ENCODE measurements at places on chromosomes 2 and 18.

DNA sequence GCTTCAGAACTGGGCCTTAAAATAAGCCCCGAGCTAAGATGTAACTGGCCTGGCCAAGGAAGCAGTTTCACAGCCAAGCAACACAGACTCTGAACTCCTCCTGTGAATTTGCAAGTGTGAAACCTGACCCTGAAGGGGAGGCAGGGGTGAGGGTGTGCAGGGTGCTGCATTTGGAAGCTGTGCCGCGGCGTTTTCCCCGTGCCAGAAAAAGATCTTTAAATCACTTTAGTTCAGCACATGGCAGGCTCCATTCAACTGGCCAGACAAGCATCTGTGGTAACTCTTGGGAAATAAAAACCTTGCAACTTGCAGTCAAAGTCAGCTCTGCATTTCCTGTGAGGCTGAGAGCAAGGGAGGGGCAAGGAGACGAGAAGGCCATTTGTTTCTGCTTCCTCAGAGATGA, 209.3 kb upstream of the SOX11 start:
- DNase-seq = peak; percentile 67

DNA sequence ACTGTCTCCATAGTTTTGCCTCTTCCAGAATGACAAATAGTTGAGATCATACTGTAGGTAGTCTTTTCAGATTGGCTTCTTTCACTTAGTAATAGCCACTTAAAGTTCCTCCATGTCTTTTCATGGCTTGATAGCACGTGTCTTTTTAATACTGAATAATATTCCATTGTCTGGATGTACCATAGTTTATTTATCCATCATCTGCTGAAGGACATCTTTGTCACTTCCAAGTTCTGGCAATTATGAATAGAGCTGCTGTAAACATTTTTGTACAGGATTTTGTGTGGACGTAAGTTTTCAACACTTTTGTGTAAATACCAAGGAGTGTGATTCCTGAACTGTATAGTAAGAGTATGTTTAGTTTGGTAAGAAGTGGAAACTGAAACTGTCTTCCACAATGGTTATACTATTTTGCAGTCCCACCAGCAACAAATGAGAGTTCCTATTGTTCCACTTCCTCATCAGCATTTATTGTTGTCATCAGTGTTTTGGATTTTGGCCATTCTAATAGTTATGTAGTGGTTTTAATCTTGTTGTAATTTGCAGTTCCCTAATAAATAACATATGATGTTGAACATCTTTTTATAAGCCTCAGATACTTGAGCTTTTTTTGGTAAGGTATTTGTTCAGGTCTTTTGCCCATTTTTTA, 18.9 kb downstream of the LTBP1 start:
- DNase-seq = no peak

DNA sequence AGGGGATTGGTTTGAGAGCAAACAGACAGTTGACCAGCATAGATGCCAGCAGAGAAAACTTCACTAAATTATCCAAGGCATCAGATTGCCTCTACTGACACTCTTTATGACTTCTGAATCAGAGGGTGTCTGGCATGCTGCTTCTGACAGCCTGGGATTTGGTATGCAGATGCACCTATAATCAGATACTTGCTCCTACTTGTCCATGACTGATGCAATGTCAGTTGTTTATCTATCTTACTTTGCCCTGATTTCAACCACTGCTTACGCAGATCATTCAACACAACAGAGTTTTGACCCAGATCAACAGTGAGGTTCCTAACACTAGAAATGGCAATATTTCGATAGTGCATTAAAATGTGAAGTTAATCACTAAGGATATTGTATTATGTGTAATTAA, 22.6 kb upstream of the CALCRL start:
- DNase-seq = no peak

- no peak for DNase-seq
These were observed 852.8 kb upstream of the ACVR2A start for GRCh38 chr2:146992057-146992456.

- DNase-seq = no peak
These were observed 36.6 kb upstream of the MRPL19 start for GRCh38 chr2:75609937-75610508.

GRCh38 chr2:196086517-196087368, 18.1 kb upstream of the DNAH7 start:
- no peak for DNase-seq

- no peak for DNase-seq
These were observed 40.5 kb upstream of the HS6ST1 start for GRCh38 chr2:128358941-128359731.
